ENCODE measurements at places on chromosomes 7 and 10.

DNA sequence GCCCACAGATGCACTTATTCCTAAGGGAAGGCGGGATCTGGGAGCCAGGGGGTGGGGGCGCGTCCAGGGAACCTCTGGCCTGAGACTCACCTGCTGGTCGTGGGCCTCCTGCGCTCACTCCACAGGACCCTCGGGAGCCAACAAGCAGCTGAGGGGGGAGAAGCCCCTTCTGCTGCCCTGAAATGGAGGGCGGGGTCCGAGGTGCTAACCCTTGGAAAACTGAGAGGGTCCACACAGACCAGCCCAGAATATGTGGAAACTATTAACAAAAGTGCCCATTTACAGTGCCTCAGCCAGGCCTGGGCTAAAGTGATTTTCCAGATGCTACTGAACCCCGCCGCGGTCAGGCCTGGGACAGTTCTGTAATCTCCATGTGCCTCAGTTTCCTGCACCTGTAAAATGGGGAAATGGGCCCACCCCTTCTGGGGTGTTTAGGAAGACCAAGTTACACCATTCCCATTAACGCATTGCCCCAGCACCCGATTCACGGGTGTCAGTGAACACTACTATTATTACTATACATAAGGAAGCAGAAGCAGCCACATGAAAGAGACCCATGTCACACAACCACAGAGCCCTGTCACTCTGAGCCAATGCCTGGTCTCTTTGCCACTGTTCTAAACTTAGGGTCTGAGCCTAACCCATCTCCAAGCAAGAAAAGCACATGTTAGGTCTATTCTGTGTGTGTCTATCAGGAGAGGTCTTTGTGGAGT, 630 bp upstream of the VSTM4 start:
- no peak for DNase-seq

DNA sequence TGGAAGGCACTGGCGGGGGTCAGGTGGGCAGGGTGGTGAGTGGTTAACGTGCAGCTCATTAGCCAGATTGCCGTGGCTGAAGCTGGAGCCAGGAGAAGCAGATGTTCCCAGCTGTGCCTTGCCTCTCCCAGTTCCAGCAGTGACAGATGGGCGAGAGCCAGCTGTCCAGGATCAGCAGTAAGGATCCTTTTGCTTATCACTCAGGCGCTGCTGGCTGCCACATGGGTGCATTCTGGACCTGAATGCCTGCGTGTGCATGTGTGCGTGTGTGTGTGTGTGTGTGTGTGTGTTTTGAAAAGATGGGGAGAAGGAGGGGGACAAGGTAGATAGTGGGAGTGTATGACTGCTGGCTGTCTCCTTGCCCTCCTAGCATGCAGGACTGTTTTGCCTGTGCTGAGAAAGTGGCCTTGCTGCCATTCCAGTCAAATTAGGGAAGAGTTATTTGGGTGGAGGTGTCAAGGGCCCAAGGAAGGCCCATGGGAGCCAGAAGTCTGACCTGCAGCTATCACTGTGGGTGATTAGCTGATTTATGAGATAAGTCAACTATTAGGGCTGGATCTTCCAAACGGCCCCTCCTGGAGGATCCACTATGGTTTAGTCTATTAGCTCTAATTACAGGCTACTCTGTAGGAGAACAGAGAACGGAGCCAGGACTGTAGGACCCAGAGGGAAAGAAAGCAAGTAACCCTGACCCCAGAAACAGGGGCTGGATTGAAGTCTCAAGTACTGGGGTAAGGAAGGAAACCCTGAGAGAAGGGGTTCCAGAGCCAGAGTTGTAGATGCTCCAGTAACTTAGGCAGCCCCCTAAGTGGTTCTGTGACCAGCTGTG, 3.3 kb downstream of the EPHA1 start:
- DNase-seq, result peak; percentile 77

GRCh38 chr10:74641659-74642058, 184.7 kb upstream of the KAT6B start:
- DNase-seq, result no peak

DNA sequence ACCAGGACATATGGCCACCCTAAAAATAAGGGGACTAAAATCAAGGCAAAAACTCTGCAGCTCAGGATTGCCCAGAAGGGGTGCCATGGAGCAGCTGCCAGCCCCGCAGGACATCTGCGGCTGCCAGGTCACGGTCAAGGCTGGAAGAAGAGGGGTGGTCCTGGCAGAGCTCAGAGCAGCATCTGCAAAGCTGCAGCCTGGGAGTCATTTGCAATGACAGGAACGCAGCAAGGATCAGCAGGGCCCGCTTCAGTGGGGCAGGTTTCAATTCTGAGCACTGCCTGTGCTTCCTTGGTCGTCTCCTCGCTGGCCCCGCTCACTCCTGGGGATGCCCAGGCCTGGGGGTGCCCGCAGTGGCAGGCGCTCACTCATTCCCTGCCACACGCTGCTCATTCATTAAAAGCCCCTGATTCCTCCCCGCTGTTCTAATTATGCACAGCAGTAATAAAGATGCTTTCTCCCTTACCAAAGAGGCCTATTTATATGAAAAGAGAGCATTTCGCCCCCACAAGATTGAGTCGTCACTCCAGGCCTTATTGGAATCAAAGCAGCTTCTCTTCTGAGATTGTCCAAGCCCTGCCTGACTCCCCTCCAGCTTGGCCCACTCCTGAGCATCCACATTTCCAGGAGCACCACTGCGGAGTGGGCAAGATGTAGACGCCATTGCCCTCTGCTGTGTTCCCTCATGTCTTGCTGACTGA, 4.6 kb downstream of the HSPA12A start:
- DNase-seq, result no peak

DNA sequence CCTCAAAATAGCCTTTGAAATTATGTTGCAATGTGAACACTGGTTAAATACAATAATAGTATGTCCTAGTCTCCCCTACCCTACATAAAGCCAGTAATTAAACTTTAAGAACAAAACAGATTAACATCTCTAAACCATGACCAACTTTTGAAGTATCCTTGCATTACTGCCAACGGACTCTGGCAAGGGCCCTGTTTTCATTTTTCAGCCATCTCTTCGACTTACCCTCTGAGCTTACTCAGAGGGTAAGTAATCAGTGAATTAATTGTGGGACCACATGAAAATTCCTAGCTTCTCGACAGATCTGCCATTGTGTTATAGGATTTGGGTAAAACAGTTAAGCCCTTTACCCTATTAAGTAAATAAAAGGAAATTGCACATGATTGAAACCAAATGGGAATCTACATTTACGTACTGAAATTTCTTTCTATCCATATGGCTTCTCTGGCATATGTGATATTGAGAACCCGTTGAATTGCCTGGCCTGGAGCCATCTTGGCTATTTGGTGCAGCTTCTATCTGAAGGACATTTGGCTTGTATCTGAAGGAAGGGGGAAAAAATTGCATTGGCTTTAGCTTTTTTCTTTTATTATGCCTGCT, 39.6 kb downstream of the DYNC1I1 start:
- DNase-seq, result peak; percentile 67

DNA sequence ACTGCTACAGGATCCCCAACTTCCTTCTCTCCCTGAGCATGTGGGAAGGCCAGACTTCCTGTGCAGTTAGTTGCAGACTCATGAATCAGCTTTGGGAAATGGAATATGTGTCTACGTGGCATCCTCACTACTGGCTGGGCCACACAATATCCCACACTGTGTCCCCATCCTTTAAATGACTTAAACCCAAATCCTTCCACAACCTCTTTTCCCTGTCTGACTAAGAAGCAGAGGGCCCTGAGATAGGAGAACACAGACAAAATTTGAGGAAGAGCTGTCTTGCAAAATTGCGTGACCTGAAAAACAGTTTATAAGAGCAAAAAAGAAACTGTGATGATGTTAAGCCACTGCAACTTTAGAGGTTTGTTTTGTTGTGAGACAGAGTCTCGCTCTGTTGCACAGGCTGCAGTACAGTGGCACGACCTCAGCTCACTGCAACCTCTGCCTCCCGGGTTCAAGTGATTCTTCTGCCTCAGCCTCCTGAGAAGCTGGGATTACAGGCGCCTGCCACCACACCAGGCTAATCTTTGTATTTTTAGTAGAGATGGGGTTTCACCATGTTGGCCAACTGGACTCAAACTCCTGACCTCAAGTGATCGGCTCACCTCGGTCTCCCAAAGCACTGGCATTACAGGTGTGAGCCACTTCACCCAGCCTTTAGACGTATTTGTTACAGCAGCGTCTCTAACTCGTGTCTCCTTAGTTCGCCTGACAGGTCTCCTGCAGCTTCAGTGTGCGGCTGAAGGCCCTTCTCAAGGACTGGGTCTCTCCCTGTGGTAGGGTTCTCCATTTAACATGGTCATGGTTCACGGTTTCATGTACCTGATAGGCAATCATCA, 46.9 kb upstream of the SFMBT2 start:
- DNase-seq, result no peak

- DNase-seq, result no peak
Observed at GRCh38 chr10:69632516-69633199, 2.6 kb downstream of the FAM241B start.

- peak; percentile 77 for DNase-seq
Observed at GRCh38 chr10:116753759-116754158, 11.4 kb upstream of the HSPA12A start.

GRCh38 chr10:77873536-77874380, 52.8 kb downstream of the DLG5 start:
- DNase-seq, result no peak

GRCh38 chr10:44974628-44975430, 3.8 kb downstream of the DEPP1 start:
- peak; percentile 9 for DNase-seq

Data from NCI-H2171 treated with DMSO at 0.1 percent for 48 hours (cell line).